GM23248 (cell line): ENCODE measurements at places on chromosomes 1 and 21. TPM values are rescaled to one million over a fixed set of nuclear protein-coding genes. Genes with fewer than 3 reads are reported as not detected.
A peak's percentile ranks its signal among the peaks of the same experiment; 100 is the strongest.

- no peaks in the 10 kb centered on the region for H3K4me1 ChIP-seq
- DNase-seq: no peak
- no peak overlapping the region for H3K27ac ChIP-seq
- no peaks in the 10 kb centered on the region for H3K27me3 ChIP-seq
- no peak overlapping the region for H3K4me3 ChIP-seq
These were observed 469.6 kb downstream of the NPHP4 start for GRCh38 chr1:5522531-5523145.

DNA sequence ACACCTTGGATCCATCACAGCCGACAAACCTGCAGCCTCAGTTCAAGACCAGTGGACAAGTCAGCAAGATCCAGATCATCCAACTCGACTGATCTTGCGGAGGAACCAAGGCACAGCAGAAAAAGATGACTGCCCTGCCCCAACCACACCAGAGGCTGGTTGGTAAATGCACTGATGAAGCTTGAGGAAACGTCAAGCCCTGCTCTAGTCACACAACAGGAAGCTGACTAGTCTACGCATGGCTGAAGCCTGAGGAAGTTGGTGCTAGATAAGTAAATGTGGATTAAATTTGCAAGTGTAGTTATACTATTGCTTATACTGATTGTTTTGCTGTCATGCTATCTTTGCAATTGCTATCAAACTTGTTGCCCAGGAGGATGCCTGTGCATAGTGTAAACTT is 89.0 kb downstream of the LIPI start:
- H3K4me3 ChIP-seq: no peak overlapping the region
- H3K27ac ChIP-seq: no peak overlapping the region
- DNase-seq: no peak
- no peaks in the 10 kb centered on the region for H3K4me1 ChIP-seq
- no peaks in the 10 kb centered on the region for H3K36me3 ChIP-seq
- H3K27me3 ChIP-seq: no peaks in the 10 kb centered on the region

DNA sequence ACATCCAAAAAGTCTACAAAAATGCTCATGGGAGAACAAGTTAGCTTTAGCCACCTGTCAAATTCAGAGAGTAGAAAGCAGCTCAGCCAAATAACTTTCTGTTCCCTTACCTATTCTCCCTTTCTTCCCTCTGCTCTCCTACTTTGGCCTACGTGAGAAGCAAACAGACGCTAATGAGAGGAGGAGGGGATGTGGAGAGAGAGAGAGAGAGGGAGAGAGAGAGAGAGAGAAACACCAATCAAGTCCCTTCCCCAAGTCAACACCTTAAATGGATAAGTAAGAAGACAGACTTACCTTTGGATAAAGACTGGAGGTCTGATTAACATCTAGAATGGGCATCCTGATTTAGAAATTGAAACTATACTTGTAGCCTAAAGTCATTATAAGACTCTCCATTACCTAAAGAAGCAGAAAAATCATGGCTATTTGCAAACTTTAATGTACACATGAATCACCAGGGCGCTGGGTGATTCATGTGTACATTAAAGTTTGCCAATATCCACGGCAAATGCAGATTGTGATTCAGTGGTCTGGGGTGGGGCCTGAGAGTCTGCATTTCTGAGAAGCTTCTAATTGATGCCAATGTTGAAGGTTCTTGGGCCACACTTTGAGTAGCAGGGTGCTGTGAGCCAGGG is 13.1 kb upstream of the DUSP12 start:
- no peaks in the 10 kb centered on the region for H3K36me3 ChIP-seq
- H3K4me3 ChIP-seq: peak overlapping the region; percentile 18; the same call in 1 of the 2 replicates
- no peaks in the 10 kb centered on the region for H3K27me3 ChIP-seq
- H3K27ac ChIP-seq: peak overlapping the region; percentile 5; the same call in 1 of the 2 replicates
- peaks cover 44% of the 10 kb centered on the region for H3K4me1 ChIP-seq

Gene SEMA4A
- 1.1 TPM in 1 of 2 replicates, not detected in the other for total RNA-seq

Gene CRYZL1
- 13.6 and 18.3 TPM in 2 replicates for total RNA-seq
